Cardiac septum (tissue), 1 donor: ENCODE measurements at places on chromosomes 7 and 10. TPM values are rescaled to one million over a fixed set of nuclear protein-coding genes. Genes with fewer than 3 reads are reported as not detected.
A peak's percentile ranks its signal among the peaks of the same experiment; 100 is the strongest.

DNA sequence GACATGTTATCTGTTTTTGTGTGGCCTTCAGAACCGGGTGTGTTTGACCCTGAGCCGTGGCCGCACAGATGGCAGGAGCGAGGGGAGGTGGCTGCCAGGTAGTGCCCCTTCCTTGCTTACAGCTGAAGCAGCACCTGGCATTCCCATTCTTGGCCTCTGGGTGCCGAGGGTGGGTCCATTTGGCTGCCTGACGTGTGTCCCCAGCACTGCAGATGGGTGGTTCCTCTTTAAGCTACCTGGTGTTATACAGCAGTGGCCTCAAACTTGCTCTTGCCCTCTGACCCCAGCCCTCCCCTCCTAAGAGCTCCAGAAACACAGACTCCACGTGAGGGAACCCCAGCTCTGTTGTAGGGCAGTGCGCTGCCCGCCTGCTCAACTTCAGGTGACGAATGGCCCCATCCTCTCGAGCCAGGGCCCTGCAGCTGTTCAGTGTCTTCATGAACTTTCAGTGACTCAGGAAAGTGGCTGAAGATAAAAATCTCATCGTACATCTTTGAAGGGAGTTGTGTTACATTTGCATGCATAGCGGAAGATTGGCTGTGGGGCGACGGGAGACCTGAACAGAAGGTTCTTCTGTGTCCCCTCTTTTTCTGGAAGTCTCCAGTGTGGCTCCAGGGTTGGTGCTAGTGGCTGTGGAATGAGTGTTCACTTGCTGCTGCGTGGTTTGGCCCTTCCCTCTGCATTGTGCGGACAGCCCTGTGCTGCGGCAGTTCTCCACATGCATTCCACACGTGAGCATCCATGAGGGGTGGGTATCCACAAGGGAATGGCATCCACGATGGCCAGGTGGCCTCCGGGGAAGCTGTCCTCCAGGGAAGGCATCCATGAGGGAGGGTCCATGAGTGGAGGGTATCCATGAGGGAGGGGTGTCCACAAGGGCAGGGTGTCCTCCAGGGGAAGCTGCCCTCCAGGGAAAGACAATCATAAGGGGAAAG is 91.6 kb downstream of the INPP5A start:
- peak; percentile 53 for DNase-seq

GRCh38 chr10:121516093-121516865 is 82.0 kb downstream of the FGFR2 start:
- no peak for DNase-seq

DNA sequence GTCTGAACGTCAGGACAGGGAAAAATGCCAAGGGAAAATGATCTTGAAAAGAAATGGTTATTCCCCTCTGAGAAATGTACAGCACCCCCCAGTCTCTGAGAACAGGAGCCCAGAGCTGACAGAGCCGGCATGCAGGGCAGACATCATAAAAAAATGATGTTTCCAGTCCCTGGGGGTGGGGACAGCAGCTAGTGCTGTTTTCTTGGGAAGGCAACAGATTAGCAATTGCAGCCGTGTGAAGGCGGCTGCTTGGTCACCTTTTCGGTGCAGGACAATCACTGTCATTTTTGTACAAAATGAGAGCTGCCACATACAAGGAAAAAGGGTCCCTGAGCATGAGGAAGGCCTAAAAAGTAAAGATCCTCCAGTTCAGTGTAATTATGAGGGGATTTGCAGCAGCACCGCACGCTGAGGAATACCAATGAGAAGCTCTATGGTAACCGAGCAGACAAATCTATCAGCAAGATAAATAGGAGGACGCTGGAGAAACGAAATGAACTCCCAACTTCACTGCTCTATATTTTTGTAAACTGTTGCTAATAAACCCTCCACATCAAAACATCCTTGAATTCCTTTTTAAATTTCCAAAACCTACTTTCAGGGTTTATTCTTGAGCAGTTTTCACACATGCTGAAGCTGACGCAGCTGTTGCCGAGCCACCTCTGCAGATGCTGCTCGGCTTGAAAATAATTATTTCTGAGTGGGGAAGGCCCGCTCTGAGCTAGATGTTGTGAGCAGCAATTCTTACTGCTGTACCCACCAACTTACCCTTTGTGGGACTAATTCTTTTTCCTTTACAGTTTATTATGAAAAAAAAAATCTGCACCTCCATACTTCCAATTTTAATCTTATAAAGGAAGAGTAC is 98.2 kb upstream of the NEBL start:
- DNase-seq, result no peak

The SFRP5 gene
- 3.2 TPM for total RNA-seq

The FZD8 gene
- 7.7 TPM for total RNA-seq

DNA sequence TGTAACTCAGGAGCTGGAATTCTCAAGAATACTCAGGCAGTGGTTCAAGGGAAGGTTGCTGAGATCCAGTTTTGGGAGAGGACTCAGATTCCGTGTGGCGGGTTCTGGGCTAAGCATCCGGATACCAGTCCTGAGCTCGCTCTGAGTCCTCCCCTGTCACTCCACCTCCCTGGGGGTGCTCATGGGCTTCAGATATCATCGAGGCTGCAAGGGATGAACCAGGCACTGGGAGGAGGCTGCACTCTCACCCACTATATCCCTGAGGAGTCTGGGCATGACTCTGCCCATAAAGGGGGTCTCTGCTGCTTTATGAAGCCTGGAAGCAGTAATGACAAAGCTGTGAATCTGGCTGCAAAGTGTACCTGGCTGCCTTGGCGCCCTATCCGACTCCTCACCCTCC is 188.5 kb downstream of the TNS3 start:
- DNase-seq, result peak; percentile 39

- DNase-seq, result peak; percentile 68
Measured at GRCh38 chr10:128049226-128050120, 76.8 kb downstream of the MKI67 start.

DNA sequence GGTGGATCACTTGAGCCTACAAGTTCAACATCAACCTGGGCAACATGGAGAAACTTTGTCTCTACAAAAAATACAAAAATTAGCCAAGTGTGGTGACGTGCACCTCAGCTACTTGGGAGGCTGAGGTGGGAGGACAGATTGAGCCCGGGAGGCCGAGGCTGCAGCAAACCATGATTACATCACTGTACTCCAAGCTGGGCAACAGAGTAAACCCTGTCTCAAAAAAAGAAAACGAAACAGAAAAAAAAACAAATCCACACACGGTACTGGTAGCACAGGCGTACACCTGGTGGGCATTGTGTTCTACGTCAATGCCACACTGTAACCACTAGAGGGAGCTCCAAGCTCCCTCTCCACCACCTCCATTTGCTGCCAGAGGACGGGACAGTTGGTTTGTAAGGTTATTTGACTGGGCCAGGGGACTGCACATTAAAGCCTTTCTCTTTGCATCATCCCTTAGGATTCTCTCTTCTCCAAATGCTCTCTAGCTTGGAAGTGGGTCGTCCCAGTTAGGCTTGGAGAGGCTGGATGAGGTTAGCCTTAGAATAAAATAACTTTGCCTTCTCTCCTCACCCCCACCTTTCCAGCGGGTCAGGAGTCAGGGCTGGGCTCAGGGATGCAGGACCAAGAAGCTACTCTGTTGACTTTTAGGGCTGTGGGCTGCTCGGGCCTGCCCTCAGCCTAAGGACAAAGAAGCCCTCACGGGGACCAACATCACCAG is 130.8 kb downstream of the SORBS1 start:
- no peak for DNase-seq

- DNase-seq, result peak; percentile 97
Measured at GRCh38 chr7:65373608-65374351, at the start of gene ZNF92. Gene ZNF92, plus strand, starts transcription at chr7:65373855. Its CDS starts 143 bp downstream, at chr7:65373998.

- no peak for DNase-seq
Measured at GRCh38 chr7:156473476-156474240, 166.9 kb upstream of the RNF32 start.

DNA sequence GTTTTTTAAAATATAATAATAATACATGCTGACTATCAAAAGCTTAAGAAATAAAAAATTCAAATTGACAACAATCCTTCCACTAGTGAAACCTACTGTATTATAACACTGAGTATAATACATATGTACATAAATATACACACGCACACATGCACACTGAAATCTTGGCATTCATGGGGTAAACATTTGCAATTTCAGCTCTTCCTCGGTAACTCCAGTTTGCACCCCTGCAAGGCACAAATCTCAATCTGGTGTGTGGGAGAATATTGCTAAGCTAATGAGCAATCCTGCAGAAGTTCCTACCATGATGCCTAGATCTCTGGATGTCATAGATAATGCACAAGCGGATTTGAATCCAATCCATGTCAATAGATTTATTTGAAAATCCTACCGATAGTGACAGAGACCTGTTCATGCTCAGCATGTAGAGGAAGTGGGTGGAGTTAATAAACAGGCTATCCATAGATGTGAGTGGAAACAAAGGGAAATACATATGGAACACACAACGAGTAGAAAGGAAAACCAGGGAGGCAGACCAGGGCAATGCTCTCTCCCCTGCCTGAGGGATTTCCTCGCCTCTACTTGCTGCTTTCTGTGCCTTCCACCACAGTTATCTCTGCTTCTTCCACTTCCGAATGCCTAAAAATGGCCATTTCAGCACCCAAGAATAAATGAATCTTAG is 38.1 kb upstream of the LANCL2 start:
- DNase-seq, result no peak
